Neural cell (in vitro differentiated cells): ENCODE measurements at places on chromosomes 1 and 21. TPM values are rescaled to one million over a fixed set of nuclear protein-coding genes. Genes with fewer than 3 reads are reported as not detected.

CA6 gene
- polyA plus RNA-seq = not detected in 2 replicates

SIM2 gene
- polyA plus RNA-seq = 0.08 TPM in 1 of 2 replicates, not detected in the other

DPT gene
- not detected in 2 replicates for polyA plus RNA-seq

KRTAP10-12 gene
- polyA plus RNA-seq = not detected in 2 replicates

AMY1A gene
- polyA plus RNA-seq = not detected in 2 replicates

CFHR1 gene
- polyA plus RNA-seq = not detected in 2 replicates

CEP350 gene
- 28.1 and 31.9 TPM in 2 replicates for polyA plus RNA-seq

ANGPTL3 gene
- polyA plus RNA-seq = not detected in 2 replicates

SPTA1 gene
- not detected in 2 replicates for polyA plus RNA-seq

TNNT2 gene
- not detected in 2 replicates for polyA plus RNA-seq

CNKSR1 gene
- polyA plus RNA-seq = 2.2 and 7.8 TPM in 2 replicates

KRTAP13-1 gene
- not detected in 2 replicates for polyA plus RNA-seq

TNFSF4 gene
- polyA plus RNA-seq = 0.98 and 1.0 TPM in 2 replicates
